ENCODE measurements at places on chromosomes 11 and 22.

DNA sequence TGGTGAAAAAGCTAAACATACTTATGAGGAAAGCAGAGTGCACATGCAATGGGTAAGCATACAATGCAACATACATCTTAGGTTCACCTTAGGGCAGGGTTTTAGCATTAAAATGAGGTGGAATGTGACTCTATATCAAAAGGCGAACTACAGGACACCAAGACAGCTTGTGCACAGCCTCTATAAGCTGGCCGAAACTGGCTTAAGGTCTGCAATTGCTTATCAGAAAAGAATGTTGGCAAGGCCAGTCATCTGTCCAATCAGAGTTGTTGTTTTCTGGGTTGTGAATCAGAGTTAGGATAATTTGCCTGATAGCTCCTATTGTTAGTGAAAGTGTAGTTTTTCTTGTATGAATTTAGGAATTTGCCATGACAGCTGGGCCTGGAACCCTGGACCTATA is 76.5 kb downstream of the LRRC4C start:
- DNase-seq: no peak

- DNase-seq: no peak
Measured at GRCh38 chr11:45294499-45294898, 8.4 kb upstream of the SYT13 start.

GRCh38 chr11:23097891-23098290 is 237.6 kb upstream of the CCDC179 start:
- DNase-seq: no peak

GRCh38 chr11:68689737-68690625 is 5.6 kb downstream of the GAL start:
- DNase-seq: no peak

- DNase-seq: peak; percentile 73
Measured at GRCh38 chr11:34358728-34359547, 1.1 kb upstream of the ABTB2 start.

DNA sequence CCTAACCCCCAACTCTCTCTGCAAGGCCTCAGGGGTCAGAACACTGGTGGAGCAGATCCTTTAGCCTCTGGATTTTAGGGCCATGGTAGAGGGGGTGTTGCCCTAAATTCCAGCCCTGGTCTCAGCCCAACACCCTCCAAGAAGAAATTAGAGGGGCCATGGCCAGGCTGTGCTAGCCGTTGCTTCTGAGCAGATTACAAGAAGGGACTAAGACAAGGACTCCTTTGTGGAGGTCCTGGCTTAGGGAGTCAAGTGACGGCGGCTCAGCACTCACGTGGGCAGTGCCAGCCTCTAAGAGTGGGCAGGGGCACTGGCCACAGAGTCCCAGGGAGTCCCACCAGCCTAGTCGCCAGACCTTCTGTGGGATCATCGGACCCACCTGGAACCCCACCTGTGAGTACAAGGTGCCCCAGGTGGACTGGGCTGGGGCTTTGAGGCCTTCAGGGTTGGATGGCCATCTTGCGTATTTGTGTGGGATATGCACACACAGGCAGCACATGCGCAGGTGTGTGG is at the start of gene BEST1:
Gene BEST1 (plus strand): TSS at position 317 of the 513 bp plus-strand sequence. CDS start 1,456 bp downstream, outside the sequence.
- DNase-seq: no peak

GRCh38 chr22:33563220-33563964 is 356.9 kb downstream of the LARGE1 start:
- DNase-seq: no peak

DNA sequence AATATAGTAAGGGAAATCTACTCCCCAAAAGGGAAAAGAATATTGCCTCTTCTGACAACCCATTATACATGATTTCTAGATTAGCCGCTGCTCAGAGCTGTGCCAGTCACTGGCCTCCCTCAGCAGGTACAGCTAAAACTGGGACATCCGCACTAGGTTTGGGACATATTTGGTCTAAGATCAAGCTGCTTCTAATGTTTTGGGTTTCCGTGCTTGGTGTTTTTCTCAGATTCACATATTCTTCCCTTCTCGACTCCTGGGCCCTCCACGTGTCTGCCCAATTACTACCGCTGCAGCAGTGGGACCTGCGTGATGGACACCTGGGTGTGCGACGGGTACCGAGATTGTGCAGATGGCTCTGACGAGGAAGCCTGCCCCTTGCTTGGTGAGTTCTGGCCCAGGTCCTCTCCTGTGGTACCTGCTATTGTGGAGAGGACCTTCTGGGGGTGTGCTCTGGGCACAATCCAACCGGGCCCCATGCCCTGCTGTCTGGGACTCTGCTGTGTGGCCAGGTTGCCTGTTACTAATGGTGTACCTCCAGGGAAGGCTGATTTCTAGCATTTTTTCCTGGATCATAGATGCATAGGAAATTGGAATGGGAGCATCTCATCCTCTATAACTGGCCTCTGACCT is 138.1 kb upstream of the SORL1-AS1 start:
- peak; percentile 17 for DNase-seq

GRCh38 chr11:63001456-63001855 is 14.2 kb downstream of the SLC22A8 start:
- DNase-seq: no peak

- no peak for DNase-seq
Measured at GRCh38 chr22:21738966-21739365, 3.4 kb upstream of the YPEL1 start.

DNA sequence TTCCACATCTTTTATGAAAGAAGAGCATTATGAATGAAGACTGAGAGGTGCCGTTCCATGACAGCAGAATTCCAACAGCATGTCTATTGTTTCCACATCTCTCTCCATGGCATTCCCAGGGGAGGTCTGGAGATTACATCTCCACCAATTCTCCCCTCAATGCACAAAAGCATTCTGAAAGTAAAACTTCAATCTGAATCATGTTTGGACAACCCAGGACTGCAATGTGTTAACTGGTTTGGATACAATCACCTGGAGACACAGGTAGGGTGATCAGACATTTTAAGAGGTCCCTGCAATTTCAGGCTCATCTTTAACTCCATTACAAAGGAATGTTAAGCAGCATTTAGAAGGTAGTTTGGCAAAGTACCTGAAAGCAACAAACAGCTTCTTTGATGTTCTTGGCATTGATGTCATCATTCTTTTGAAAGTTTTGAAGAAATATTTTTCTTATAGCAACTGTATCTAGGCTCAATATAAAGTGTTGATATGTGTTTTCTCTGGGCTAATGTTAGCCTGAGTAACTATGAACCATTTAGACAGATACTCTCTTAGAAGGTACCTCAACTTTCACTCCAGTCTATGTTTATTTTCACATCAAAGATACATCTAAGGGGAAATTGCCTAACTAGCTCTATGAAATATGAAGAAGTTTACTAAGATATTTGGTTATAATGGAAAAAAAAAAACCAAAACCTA is 181.4 kb upstream of the MTMR2 start:
- no peak for DNase-seq

DNA sequence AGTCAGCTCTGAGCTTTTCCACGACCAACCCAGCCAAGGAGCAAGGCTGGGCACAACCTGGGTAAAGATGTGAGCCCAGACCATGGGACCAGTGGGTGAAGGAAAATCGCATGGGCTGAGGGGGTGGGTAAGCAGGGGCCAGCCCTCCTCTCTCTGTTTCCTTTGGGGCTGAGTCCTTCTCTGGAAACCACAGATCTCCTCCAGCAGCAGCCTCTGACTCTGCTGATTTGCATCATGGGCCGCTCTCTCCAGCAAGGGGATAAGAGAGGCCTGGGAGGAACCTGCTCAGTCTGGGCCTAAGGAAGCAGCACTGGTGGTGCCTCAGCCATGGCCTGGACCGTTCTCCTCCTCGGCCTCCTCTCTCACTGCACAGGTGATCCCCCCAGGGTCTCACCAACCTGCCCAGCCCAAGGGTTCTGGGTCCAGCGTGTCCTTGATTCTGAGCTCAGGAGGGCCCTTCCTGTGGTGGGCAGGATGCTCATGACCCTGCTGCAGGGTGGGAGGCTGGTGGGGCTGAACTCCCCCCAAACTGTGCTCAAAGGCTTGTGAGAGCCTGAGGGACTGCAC is 67.8 kb downstream of the GGTLC2 start:
- DNase-seq: no peak

DNA sequence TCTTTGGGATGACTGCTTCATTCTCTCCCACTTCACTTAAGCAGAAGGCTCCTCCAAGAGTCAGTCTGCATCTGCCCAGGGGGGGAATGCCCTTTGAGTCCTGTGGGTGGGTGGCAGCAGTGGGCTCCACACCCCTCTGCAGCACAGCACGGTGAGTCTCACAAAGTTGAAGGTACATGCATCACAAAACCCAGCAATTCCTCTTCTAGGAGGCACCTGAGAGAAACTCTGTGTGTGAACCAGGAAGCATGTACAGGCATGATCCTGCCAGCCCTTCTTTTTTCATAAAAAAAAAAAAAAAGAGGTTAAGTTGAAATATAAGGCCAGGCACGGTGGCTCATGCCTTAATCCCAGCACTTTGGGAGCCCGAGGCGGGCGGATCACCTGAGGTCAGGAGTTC is 87.2 kb downstream of the MYO18B start:
- no peak for DNase-seq

DNA sequence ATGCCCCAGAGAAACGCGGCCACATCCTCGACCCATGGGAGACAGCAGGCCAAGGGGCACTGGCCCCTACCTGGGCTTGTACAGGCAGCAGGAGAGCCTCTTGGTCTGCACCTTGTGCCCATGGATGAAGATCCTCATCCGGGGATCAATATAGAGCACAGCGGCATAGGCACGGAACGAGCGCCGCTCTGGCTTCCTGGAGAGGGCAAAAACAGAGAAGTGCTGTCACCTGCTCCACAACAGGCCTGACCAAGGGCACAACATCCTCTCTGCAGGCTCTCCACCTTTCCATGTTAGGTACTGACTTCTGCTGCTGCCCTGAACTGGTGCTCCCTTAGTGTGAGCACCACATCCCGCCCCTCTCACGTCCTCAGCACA is 27.2 kb downstream of the MORC2 start:
- no peak for DNase-seq

- no peak for DNase-seq
Measured at GRCh38 chr11:83717537-83717936, 431.4 kb upstream of the CCDC90B start.

DNA sequence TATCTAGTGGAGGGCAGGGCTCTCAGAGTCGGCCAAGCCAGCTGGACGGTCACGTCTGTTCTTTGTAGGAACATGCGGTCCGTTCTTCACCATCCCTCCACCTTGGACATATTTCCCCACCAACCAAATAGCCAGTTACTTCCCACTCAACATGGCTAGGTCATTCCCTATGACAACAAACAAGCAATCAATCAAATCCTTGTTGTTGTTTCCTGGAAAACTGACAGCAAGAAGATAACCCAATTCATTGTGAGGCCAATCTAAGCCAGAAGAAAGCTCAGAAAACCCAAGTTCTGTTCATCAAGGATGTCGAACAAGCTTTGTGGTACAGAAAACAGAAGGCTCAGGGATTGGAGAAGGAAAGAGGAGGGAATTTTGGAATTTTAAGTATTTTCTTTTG is 10.9 kb downstream of the PLAAT5 start:
- no peak for DNase-seq

- peak; percentile 72 for DNase-seq
Measured at GRCh38 chr11:9575260-9576240, 2.1 kb downstream of the WEE1 start.

GRCh38 chr22:17114173-17114897 is 6.8 kb downstream of the TMEM121B start:
- no peak for DNase-seq

DNA sequence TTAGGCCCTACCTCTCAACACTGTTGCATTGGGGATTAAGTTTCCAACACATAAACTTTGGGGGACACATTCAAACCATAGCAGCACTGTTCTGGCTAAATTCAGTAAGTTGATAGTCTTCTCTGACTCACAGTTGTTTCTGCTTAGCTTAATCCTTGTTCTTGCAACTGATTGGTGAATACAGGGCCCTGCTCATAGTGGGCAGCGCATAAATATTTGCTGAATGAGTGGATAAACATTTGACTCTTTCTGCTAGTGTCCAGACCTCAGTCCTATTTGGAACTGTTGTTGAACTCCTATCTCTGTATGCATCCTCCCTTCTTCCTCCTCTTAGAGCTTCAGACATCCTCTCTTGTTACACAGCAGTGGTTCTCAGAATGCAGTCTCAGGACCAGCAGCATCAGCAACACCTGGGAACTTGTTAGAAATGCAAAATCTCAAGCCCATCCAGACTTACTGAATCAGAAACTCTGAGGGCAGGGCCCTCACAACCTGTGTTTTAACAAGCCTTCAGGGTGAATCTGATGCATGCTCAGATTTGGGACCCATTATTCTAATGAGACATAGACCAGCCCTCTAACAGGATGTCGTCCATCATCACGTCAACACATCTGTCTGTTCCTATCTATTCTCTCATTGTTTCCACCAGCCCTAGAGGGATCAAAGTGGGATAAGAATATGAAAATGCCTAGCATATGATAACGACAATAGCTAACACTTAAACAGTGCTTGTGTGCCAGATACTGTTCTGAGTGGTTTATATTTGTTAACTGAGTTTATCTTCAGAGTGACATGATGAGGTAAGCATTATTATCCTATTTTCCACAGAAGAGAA is 22.3 kb downstream of the SPON1 start:
- DNase-seq: peak; percentile 31
